Mesothelial cell of epicardium (in vitro differentiated cells): ENCODE measurements at places on chromosomes 2 and 18. TPM values are rescaled to one million over a fixed set of nuclear protein-coding genes. Genes with fewer than 3 reads are reported as not detected.

DNAJC5G gene
- total RNA-seq, result 0.18 to 0.27 TPM in 2 of 3 replicates, not detected in the other

CCDC178 gene
- 3.0 to 3.9 TPM (median 3.1 TPM) in 3 replicates for total RNA-seq

G6PC2 gene
- total RNA-seq, result not detected in 3 replicates

FIGLA gene
- not detected in 3 replicates for total RNA-seq

NTSR2 gene
- total RNA-seq, result not detected in 3 replicates

RBM44 gene
- 0.60 to 0.72 TPM (median 0.69 TPM) in 3 replicates for total RNA-seq

LRRTM1 gene
- total RNA-seq, result 23.7 to 27.8 TPM (median 24.0 TPM) in 3 replicates

FLACC1 gene
- total RNA-seq, result 0.78 to 1.2 TPM (median 1.1 TPM) in 3 replicates

DSC1 gene
- total RNA-seq, result 0.36 to 0.47 TPM (median 0.43 TPM) in 3 replicates

ID2 gene
- total RNA-seq, result 231 to 240 TPM (median 239 TPM) in 3 replicates
